Suppressor macrophage treated with lipopolysaccharide for 1 hour (primary cell): ENCODE measurements at places on chromosomes 4 and X.

- DNase-seq = peak; percentile 11
Measured at GRCh38 chrX:129875669-129876068, 30.3 kb upstream of the UTP14A start.

DNA sequence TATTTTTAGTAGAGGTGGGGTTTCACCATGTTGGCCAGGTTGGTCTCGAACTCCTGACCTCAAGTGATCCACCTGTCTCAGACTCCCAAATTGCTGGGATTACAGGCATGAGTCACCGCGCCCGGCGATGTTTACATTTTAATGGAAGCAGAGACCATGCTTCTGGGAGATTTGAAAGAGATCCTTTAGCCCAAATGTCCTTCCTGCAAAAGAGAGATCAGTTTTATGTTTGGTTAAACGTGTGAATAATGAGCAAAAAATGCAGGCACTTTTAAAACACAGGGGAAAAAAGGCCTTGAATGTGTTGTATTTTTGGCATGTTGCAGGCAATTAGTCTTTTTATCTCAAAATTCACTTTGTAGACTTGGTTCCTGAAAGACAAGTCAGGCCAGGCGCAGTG is 95.8 kb upstream of the ELOVL6 start:
- no peak for DNase-seq

- DNase-seq = no peak
Measured at GRCh38 chr4:155411546-155411945, 34.8 kb upstream of the MAP9 start.

GRCh38 chr4:184061582-184061981 is 156.1 kb downstream of the ENPP6 start:
- DNase-seq = no peak

GRCh38 chr4:181017038-181017437 is 1226.2 kb upstream of the TENM3 start:
- no peak for DNase-seq

DNA sequence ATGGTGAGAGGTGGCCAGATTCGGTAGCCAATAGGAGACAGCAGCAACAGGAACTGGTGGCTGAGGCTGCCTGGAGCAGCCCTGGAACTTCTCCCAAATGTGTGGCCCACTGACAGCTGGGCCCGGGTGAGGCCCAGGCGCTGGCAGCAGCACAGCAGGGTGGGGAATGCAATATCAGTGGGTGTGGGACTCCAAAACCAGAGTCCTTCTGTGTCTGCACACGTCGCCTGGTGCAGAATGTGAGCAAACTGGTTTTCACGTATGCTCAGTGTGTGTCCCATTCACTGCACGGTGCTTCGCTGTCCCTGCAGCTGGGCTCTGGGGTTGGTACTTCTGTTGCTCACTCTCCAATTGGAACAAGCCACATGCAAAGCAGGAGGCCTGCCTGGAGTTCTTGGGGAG is 14.4 kb upstream of the CENPU start:
- DNase-seq = peak; percentile 44

GRCh38 chrX:22788221-22788620 is 211.5 kb upstream of the DDX53 start:
- no peak for DNase-seq

- no peak for DNase-seq
Measured at GRCh38 chr4:36414248-36414647, 132.8 kb downstream of the DTHD1 start.

DNA sequence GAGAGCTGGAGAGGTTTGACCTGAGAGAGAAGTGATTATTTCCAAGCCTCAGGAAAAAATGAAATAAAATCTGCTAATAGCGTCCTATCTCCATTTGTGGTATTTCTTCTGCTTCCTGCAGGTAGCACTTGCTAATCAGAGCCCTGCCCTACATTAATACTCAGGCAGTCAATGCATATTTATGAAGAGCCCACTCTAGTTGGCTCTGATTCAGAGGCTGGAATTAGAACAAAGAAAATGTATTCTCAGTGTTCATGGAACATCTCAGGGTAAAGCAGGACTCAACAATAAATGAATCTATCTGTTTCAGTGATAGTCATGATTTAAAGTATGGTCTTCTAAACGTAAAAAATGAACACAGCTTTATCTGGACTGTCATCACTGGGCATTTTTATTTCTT is 1.4 kb upstream of the ATP8A1 start:
- no peak for DNase-seq

DNA sequence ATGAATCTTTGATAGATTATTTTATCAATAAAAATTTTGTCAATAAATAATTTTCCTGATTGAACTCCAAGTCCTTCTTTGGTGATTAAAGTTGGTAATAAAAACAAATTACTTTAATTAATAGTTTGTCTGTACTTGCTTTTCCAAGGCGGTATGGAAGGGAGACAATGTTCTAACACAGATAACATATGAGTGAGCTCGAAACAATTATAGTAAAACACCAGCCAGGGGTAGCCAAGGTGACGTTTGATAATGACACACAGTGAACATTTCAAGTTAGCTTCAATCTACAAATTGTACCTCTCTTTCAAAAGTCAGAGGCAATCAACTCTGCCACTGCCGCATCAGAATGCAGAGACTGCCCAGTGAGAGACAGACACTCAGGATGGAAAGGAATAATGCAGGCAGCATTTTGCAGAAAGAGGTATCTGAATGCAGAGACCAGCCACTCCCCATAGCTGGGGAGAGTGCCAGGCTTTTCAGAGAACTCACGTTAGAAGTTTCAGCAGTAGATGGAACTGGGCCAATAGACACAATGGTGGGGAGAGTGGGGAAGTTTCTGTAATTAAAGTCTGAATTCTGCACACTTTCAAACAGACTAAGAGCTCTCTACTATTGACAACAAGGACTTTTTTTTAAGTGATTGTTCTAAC is 18.1 kb upstream of the ATOH1 start:
- DNase-seq = no peak

DNA sequence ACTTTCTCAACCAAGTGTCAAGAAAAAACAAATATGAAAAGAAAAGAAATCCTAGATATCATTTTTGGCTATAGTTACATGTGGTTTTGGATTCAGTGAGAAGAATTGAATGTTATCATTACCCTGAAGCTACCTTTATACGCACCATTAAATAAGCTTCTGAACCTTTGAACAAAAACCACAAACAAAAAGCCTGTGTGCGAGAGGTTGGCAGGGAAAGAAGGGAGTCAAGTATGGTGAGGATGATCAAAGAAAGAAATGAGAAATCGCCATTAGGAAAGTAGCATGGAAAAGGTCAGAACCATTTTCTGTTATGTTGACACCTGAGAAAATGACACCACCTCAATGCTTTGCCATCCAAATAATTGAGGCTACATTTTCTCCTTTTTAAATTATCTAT is 1.2 kb upstream of the SLC7A11 start:
- no peak for DNase-seq

DNA sequence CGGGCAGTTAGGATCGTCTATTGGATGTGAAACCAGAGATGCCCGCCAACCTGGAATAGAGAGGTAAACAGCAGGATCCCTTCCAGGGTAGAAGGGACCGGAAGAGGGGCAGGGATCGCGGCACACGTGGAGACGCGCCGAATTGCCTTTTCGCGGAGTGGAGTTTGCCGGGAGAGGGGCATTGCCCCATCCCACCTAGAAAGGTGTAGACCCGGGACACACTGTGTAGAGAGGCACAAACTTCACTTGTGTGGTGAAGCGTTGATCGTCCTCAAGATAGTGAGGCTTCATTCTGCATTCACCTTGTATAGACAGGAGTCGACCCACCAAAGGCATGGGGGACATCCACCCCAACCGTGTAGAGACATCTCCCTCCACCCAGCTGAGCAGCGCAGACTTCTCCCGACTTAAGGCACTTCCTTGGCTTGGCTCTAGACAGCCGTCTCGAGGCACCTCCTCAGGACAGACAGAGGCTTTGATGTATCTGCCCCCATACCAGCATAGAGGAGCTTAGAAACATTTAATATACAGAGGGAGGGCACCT is 410 bp downstream of the GNL3L start:
- DNase-seq = peak; percentile 3

DNA sequence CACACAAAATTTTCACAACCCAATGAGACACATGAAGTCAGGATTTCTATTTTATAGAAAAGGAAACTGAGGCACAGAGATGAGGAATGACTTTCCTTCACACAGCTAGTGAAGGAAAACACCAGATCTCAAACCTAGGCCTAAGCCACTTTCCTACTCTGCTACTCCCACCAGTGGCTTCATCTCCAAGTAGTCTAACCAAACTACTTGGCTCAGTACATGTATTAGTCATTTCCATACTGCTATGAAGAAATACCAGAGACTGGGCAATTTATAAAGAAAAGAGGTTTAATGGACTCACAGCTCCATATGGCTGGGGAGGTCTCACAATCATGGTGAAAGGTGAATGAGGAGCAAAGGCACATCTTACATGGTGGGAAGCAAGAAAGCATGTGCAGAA is 196.6 kb downstream of the EVC2 start:
- DNase-seq = no peak

GRCh38 chr4:126991965-126992364 is 640.8 kb upstream of the INTU start:
- DNase-seq = no peak

DNA sequence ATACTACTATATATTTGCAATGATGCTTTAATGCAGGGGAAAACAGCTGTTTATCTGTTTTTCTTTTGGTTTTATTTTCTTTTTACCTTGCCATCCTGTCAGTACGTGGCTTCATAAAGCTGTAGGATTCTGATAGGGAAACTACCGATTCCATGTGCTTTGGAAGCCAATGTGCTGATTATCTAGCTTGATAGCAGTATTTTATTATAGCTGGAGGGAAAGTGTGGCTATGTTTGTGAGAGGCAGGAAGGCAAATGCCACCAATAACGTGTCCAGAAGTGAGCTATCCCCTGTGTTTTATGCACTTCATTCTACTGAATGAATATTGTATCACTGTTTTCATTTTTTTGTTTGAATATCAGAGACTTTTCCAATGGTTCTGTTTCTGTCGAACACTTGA is 43.7 kb downstream of the IL15 start:
- DNase-seq = no peak

- DNase-seq = no peak
Measured at GRCh38 chr4:92994727-92995126, 691.0 kb downstream of the GRID2 start.

GRCh38 chr4:34676400-34676799 is 1567.9 kb downstream of the ARAP2 start:
- no peak for DNase-seq

DNA sequence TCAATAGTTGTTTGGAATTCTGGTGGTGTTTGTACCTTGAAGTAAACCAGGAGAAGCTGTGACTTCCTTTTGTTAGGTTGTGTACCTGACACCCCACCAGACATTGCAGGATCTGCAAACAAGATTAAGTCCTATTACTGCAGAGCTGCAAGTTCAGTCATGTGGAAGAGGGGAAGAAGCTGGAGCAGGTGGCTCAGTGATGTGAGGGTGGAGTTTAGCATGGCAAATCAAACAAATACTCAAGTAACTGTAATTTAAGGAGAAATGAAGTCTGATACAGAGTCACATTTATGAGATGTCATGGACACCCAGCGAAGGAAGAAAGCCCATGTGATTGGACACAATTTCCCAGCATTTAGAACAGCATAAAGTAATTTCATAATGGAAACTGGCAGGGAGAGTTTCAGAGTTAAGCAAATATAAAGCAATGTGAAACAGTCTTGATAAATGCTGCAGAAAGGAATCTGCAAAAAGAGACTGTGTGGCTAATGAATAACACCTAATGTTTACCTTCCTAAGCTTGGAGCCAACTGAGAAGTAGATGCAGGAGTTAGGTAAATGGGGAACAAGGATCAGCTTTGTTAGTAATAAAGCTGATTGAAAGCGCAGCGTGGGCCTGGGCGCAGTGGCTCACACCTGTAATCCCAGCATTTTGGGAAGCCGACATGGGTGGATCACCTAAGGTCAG is 249.1 kb downstream of the GBA3 start:
- no peak for DNase-seq

GRCh38 chrX:131073607-131074006 is 15.5 kb downstream of the ARHGAP36 start:
- DNase-seq = no peak

DNA sequence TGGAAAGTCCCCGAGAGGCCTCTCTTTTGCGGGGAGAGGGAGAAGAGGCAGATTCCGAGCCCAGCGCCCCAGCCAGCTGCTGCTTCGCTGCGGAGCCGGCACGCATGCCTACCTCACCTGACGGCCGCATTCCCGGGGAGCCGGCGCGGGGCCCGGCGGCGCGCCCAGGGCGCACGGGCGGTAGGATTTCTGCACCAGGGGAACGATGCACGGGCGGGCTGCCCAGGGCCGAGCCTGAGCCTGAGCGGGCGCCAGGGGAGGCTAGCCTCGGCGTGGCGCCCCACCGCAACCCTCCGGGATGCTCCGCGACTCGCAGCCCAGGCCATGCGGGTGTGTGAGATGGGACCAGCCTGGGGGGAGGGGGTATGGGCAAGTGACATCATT is 81.3 kb upstream of the SCML1 start:
- no peak for DNase-seq

- DNase-seq = no peak
Measured at GRCh38 chrX:2504706-2505332, 4.0 kb upstream of the DHRSX start.

GRCh38 chrX:23434356-23434884 is 99.8 kb downstream of the PTCHD1 start:
- no peak for DNase-seq

- DNase-seq = no peak
Measured at GRCh38 chr4:65018313-65018712, 609.1 kb upstream of the TECRL start.

DNA sequence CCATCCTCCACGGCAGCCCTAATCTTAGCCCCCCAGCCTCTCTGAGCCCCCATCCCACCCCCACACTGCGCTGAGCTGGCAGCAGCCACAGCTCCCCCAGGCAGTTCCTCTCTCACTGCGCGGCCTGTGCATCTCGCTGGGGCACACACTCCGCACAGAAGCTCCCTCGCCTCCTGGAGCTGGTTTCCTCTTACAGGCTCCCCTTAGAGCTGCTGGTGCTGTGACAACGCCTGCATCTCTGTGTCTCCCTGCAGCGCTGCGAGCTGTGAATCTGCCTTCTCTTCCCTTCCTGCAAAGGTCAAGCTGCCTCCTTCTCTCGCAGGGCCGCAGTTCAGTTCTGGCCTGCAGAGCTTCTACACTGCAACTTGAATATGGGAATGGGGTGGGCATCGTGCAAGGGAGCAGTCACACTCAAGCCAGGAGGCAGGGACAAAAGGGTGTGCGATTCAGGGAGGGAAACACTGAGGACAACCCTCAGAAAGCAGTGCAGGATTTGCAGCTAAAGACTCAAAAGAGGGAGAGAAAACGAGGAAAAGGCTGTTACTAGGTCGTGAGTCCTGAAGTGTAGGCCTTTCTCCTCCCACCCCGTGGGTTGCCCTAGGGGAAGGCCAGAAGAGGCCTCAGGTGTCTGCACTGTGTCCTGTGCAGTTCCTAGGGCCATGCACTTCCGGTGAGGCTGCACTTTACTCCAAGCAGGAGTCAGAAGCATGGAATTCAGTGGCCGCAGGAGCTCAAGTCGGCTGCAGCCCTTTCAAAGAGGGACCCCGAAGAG is 87.0 kb downstream of the BCOR start:
- peak; percentile 34 for DNase-seq
